ENCODE measurements at places on chromosomes 12 and 14.

- DNase-seq = peak; percentile 38
Measured at GRCh38 chr12:57604454-57604991, at the start of gene DTX3. TSS of gene DTX3 (plus strand) at chr12:57604824. CDS start at chr12:57606518, 1,694 bp downstream.

DNA sequence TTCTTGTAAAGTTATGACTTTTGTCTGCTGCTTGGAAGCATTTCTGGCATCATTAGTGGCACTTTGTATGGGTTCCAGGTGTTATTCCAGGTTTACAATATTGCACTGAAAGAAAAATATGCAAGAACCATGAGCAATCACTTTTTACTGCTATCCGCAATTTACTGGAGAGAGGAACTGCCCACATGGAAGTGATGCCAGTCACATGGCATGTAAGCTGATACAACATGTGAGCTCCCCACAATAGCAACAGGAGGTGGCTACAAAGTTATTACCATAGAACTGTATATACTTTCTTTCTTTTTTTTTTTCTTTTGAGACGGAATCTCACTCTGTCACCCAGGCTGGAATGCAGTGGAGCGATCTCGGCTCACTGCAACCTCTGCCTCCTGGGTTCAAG is 1012.1 kb downstream of the BCL11B start:
- DNase-seq = no peak

DNA sequence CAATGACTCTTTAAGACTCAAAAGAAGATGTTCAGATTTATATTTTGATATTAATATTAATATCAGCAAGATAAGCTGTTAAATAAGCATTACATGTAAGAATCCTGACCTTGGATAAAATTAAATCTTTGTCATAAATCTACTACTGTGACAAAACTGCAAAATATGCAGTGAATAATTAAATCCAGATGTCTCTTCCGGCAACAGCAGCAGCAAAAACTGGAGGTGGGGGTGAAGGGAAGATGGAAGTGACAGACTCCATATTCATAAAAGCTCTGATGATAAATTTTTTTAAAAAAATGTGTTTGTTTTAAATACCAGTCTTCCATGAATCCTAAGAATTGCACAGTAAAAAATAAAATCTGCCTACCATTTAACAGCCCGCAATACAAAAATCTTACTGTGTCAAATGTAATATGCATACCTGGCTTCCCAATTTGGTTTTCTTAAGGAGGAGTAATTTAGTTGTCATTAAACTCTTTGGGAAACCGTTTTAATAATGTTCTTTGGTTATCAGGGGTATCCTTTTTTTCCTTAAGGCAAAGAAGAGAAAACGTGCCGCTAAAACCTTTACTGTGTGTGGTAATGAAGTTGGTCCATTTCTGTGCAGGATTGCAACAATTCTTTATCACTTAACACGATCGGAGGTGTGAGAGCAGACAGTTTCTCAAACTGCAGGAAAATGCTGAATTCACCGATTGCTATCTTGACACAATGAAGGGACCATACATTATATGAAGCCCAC is 478.2 kb downstream of the DIO2 start:
- DNase-seq = no peak

- peak; percentile 68 for DNase-seq
Measured at GRCh38 chr12:24902511-24903328, 46.2 kb downstream of the BCAT1 start.

- no peak for DNase-seq
Measured at GRCh38 chr14:65948302-65948701, 535.8 kb downstream of the FUT8 start.

GRCh38 chr12:3141339-3142321 is 64.5 kb downstream of the TSPAN9 start:
- no peak for DNase-seq

DNA sequence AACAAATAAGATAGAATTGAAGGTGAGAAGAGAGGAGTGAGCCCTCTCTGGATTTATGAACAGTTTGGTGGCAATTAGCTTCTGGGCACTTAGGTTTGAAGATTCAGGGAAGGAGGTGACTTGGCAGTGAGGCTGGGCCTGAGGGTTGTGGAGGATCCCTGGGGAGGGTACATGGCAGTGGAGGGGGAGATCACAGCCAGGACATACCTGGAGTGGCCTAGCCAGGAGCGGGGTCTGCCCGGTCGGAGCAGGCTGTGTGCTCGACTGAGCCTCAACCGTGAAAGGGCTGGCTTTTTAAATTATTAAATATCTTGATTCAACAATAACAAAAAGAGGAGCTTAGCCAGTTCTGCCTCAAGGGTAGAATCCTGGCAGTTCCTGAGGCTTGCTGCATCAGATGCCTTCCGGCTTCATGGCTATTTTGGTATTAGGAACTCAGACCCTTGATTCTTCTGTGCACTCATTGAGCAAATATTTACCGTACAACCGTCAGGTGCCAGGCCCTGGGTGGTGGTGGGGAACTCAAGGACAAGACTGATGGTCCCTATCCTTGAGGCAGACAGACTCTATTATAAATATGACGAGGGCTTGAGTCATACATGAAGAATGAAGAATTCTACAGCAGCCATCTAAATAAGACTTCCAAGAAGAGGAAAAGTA is 73.4 kb downstream of the SPTB start:
- no peak for DNase-seq

DNA sequence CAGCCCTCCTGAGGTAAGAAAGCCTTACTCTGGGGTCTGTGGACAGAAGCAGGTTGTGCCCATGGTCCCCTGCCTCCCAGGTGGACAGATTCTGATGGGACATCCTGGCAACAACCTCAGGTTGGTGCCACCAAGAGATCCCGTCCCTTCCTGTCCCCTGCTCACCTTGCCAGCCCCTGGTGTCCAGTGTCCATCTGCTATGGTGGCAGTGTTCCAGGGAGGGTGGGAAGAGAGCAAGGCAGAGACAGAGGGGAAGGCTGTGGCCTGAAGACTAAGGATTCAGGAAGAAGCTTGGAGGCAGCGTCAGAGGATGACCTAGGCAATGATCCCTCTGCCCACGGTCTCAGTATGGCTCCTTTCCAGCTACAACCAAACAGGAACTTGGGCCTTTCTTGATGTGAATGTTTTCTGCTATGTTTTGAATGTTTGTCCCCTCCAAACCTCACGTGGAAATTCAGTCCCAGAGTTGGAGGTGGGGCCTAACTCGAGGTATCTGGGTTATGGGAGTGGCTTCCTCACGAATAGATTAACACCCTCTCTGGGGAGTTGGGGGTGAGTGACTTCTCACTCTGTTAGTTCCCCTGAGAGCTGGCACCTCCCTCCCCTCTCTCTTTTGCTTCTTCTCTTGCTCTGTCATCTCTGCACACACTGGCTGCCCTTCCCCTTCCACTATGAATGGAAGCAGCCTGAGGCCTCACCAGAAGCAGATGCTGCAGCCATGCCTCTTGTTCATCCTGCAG is 26.9 kb downstream of the IQSEC3 start:
- DNase-seq = no peak

DNA sequence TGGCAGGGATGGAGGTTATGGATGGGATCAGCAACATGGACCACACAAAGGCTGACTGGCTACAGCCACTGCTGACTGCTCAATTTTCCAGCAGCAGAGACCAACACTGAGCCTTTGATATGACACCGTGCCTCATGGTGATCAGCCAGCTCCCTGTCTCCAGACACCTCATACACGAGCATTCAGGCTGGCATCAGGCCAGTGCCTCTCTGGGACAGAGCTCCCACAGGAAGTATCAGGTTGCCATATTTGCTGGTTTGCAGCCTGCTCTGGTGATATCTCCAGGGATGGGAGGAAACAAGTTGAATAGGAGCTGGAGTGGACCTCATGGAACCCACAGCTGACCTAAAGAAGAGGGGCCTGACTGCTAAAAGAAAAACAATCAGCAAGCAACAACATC is 471.2 kb upstream of the ATXN7L3B start:
- no peak for DNase-seq

GRCh38 chr12:70520847-70521246 is 116.4 kb downstream of the PTPRB start:
- no peak for DNase-seq

- DNase-seq = no peak
Measured at GRCh38 chr14:34872822-34873588, 2.2 kb downstream of the BAZ1A start.

- peak; percentile 30 for DNase-seq
Measured at GRCh38 chr12:26287671-26288381, 92.5 kb downstream of the SSPN start.

DNA sequence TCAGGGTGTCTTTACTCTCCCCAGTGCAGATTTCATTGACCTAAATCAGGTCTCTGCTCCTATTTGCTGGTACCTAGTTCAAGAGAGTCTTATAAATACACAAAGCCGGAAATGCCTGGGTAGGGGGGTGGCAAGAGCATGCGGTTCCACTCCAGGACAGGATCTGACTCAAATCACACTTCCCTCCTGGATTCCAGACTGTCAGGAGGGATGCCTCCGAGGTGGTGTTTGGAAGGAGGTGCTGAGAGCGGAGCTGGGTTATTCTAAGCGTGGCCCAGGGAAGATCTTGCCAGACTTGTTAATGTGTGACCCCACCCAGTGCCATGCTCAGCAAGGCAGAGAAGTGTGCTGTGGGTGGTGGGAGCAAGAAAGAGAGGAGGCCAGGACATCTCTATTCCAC is 49.8 kb downstream of the B4GALNT3 start:
- no peak for DNase-seq

DNA sequence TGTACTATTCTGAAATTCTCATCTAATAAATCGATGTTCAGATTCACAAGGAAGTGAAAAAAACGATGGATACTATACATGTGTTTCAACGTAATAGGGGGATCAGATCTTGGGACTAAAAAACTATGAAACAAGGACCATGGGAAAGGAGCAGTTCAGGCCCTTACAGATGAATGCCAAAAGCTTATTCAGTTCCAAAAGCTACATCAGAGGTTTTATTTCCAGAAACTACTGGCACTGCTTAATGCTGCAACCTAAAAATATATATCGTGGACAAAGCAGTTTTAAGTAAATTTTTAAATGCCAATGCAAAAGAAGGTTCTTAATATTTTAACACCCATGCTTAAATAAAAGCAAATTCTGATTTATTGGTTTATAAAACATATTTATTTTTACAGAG is 38.5 kb downstream of the LRIG3 start:
- no peak for DNase-seq

- DNase-seq = no peak
Measured at GRCh38 chr12:131116468-131117117, 162.9 kb downstream of the ADGRD1 start.

DNA sequence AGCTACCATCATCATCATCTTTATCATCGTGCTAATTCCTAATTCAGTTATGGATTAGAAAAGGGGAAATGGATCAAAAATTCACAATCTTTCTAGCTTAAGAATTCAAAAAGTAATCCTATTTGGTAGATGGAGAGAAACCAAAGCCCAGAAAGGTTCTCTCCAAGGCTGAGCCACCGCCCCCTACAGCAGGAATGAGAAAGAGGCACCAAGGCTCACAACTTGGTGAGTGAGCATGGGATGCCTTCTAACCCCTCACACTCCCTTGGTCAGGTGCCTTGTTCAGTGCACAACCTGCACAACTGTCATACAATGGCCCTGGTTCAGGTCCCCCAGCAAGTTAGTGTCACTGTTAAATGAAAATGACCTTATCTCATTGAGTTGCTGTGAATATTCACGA is 171.5 kb downstream of the ANO2 start:
- no peak for DNase-seq

- no peak for DNase-seq
Measured at GRCh38 chr12:4420138-4420670, 25.4 kb downstream of the FGF6 start.

DNA sequence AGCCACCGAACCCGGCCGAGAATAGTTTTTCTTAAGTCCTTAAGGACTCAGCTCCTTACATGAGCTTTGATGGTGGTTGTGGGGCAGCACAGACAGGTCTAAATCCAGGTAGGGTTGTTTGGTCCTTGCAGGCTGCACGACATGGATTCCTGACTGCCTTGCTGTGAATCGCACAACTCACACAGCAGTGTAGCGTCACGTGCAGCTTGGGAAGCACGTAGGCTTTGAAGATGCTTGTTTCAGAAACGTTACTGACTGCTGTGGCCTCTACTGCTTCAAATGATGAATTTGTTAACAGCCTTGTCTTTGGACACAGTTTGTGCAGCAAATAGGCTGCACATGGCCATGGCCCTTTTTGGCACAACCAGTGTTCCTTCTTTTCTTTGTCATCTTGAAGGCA is 29.9 kb downstream of the ZBTB42 start:
- no peak for DNase-seq

GRCh38 chr12:47095446-47096236 is 15.9 kb upstream of the AMIGO2 start:
- no peak for DNase-seq

GRCh38 chr12:86256163-86256562 is at the start of gene MGAT4C:
TSS of gene MGAT4C (minus strand) at chr12:86256391.
- no peak for DNase-seq

- DNase-seq = no peak
Measured at GRCh38 chr12:13004361-13004760, 4.3 kb upstream of the HEBP1 start.

DNA sequence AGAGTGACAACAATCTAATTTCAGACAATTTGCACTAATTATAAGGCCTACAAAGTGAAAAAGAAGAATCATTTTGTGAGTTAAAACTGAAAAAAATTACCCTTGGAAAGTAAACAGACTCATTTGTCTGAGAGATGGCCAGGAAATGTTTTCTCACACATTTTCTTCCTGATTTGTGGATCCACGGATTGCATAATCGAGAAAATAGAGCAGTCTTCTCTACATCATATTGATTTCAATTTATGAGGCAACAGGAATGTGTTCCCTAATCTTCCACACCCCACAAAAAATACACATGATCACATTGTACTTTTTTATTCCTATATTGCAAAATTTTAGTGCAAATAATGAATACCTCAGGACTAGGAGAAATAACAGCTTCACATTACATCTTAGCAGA is 160.8 kb downstream of the CCER1 start:
- DNase-seq = no peak

GRCh38 chr14:52325630-52326029 is 11.5 kb downstream of the PTGER2 start:
- no peak for DNase-seq

DNA sequence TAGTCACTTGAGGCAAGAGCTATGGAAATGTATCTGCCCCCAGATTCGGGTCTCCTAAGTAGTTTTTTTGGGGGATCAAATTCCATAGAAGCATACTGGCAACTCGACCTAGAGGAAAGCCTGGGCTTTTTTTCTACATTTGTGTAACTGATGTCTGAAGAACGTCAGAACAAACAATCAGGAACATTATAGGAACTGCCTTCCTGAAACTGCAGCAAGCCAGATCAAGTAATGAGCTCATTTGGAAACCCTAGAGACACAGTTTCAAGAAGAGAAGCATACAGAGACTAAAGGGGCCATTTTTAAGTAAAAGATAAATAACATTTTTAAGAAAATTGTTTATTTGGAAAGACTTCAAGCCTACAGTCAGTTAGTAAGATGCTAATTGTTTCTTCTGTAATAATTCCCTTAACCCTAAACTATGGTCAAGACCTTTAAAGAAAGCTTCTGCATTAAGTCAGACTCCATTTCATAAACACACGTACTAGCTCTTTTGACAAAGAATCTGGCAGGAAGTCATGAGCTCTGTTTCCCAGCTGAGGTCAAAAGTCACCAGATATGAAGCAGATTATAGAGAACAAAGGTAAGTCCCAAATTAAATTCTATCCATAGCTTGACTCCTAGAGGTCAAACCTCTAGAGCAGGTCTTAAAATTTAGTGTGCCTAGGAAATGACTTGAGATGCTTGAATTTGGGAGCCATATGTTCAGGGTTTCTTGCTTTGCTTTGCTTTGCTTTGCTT is 112.8 kb downstream of the EGLN3 start:
- no peak for DNase-seq

- no peak for DNase-seq
Measured at GRCh38 chr14:77249286-77249685, 21.7 kb downstream of the NGB start.

Data from anterior cingulate cortex (tissue), 58 donors.